ENCODE measurements at places on chromosomes 1 and 21. TPM values are rescaled to one million over a fixed set of nuclear protein-coding genes. Genes with fewer than 3 reads are reported as not detected.

DNA sequence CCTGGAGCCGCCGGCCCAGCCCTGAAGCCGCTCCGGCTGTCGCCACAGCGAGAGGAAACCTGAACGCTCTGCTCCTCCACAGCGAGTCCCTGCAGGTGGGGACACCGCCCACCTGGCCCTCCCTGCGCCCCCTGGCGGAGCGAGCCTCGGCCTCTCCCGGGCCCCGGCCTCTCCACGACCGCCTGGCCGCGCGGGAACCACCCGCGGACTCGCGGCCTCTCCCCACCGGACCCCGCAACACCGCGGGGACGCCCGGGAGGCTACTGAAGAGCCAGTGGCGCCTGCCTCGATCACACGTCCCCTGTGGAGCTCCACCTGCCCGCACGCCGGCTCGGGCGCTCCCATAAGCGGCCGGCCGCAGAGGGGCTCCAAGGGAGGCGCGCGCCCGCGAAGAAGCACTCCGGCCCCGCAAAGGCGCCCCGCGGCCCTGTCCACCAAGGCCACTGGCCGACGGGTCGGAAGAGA is 109.6 kb downstream of the KCNN3 start:
- peak overlapping the region; percentile 50 for H3K4me3 ChIP-seq
- H3K27me3 ChIP-seq = no peaks in the 10 kb centered on the region
- H3K36me3 ChIP-seq = no peaks in the 10 kb centered on the region

GRCh38 chr1:25685938-25686665 is 69.5 kb downstream of the MAN1C1 start:
- DNase-seq = peak; percentile 72
- no peaks in the 10 kb centered on the region for H3K27me3 ChIP-seq
- H3K4me3 ChIP-seq = peak overlapping the region; percentile 41
- peak overlapping the region; percentile 23 for H3K27ac ChIP-seq
- no peaks in the 10 kb centered on the region for H3K36me3 ChIP-seq
- peaks cover 35% of the 10 kb centered on the region for H3K4me1 ChIP-seq

GRCh38 chr1:184388971-184389370 is 2.1 kb downstream of the C1orf21 start:
- H3K36me3 ChIP-seq = no peaks in the 10 kb centered on the region
- H3K4me1 ChIP-seq = peaks cover 53% of the 10 kb centered on the region
- peak overlapping the region; percentile 91 for H3K4me3 ChIP-seq
- H3K27me3 ChIP-seq = no peaks in the 10 kb centered on the region

GRCh38 chr1:181451661-181452230 is 31.6 kb upstream of the CACNA1E start:
- no peak overlapping the region for H3K27ac ChIP-seq
- H3K36me3 ChIP-seq = no peaks in the 10 kb centered on the region
- no peak overlapping the region for H3K4me3 ChIP-seq
- no peaks in the 10 kb centered on the region for H3K27me3 ChIP-seq

Gene PFKL
- polyA plus RNA-seq = 9.2 TPM

Gene HMCN1
- 1.3 TPM for polyA plus RNA-seq

All from psoas muscle (tissue), 8 donors.